Activated T-cell treated with anti-CD3 and anti-CD28 coated beads for 1 hour (primary cell): ENCODE measurements at places on chromosomes 7 and 10.

GRCh38 chr10:60389413-60390025 is at the start of gene ANK3:
Gene ANK3, minus strand, starts transcription at chr10:60389875. Its CDS starts 337 bp downstream, at chr10:60389538.
- DNase-seq = no peak

- no peak for DNase-seq
Observed at GRCh38 chr10:3264161-3264761, 91.7 kb upstream of the PITRM1 start.

DNA sequence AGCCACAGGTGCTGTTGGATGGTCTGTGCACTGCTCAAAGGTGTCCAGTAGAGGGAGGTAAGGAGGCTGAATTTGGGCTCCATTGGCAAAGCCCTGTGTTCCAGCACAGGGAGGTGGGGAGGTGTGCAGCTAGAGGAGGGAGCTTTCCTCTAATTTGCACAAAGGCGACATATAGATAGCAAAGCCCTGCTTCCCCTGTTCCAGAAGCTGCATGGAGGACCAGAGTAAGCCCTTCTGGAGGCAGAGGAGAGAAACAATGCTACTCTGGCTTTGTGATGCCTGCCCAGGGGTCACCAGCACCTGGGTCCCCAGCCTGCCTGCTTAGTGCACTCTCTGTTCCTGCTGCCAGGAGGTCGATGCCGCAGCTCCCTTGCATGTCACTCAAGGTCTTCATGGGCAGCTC is 3.4 kb upstream of the ARHGAP22 start:
- peak; percentile 6 for DNase-seq

- no peak for DNase-seq
Observed at GRCh38 chr10:90722832-90723231, 135.0 kb downstream of the HTR7 start.

DNA sequence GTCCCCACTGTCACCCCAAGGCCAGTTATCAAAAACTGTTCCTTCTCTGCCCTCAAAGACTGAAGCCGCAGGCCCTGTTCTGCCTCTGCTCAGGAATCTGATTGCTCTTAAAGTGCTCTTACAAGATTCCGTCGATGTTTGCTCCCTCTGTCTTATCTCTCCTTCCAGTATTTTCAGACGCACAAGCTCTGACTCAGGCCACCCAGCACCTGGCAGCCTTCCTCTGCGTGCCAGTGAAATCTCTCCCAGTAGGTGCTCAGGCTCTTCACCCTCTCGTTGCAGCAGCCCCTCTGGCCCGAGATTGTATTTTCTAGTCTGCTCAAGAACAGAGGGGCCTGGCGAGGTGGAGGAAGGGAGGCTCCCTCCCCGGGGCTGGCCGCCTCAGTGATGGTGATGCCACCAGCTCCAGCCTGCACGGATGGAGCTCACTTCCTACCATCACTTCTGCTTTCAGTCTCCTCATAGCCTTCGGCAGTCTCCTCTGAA is 276.2 kb downstream of the USP6NL start:
- DNase-seq = no peak

- no peak for DNase-seq
Observed at GRCh38 chr7:11895337-11895736, 63.3 kb upstream of the THSD7A start.

- no peak for DNase-seq
Observed at GRCh38 chr7:64101126-64101942, 56.1 kb downstream of the ZNF727 start.

- no peak for DNase-seq
Observed at GRCh38 chr7:36127075-36127740, 25.8 kb upstream of the EEPD1 start.

GRCh38 chr7:74026406-74026902 is 1.5 kb upstream of the ELN start:
- DNase-seq = no peak

GRCh38 chr7:102872460-102872859 is 40.3 kb upstream of the LRRC17 start:
- DNase-seq = no peak
